ENCODE measurements at places on chromosomes 6 and 20.

GRCh38 chr20:60715172-60715571 is 536.9 kb upstream of the CDH4 start:
- DNase-seq, result no peak

GRCh38 chr6:3377536-3378397 is 79.1 kb downstream of the SLC22A23 start:
- DNase-seq, result no peak

DNA sequence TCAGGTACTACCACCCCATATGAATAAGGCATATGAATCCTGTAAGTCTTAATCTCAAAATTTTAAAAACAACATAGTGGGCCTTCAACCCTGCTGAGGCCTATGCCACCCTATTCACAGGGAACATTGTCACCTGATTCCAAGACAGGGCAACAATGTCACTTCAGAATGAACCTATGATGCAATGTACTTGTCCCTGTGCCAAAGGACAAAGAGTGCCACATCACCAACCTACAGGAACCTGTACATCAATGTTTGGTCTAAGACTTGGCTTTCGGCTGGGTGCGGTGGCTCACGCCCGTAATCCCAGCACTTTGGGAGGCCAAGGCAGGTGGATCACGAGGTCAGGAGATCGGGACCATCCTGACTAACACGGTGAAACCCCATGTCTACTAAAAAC is 318.5 kb upstream of the JARID2 start:
- no peak for DNase-seq

- DNase-seq, result no peak
These were observed 14.4 kb downstream of the TAB2 start for GRCh38 chr6:149331871-149332270.

GRCh38 chr20:7773511-7773910 is 166.7 kb downstream of the HAO1 start:
- DNase-seq, result no peak

- DNase-seq, result no peak
These were observed 85.6 kb upstream of the EMILIN3 start for GRCh38 chr20:41452226-41452625.

DNA sequence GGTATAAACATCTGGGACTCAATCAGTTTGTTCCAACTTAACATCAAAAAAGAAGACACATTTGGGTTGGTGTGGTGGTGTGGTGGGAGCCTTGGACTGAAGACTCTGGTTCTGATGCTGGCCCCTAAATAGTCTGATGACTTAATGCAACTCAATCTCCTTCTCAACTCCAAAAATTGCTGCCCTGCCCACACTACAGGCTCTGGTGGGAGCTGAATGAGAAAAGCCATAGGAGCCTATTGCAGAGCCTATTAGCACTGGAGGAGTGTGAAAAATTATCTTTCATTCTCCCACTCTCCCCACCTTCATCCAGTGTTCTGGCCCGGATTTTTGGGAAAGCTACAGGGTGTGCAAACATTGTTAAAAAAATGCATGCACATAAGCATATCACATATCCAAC is 56.5 kb downstream of the DTNBP1 start:
- no peak for DNase-seq

DNA sequence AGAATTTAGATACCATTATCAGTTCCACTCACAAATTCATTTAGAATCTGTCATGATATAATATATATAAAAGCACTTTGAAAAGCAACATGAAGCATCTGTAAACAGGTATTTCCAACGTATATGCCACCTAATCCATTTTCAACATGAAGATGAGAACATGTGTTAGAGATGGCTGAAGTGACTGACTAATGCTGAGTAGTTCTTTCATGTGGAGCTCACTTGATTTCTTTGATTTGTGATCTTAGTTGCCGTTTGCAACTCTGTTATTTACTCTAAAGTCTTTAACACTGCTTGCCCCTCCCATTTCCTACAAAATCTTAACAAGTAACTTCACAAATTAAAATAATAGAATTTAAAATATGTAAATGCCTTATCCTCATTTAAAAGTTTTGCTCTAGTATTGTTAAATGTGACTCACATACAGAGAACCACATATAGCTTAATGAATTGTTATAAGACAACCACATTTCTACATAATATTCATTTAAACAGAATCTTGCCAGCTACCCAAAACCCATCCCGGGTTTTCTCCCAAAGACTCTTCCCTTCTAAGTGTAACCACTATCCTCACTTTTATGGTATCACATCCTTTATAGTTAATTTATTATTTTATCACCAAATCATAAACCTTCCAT is 78.3 kb downstream of the ME1 start:
- DNase-seq, result no peak

DNA sequence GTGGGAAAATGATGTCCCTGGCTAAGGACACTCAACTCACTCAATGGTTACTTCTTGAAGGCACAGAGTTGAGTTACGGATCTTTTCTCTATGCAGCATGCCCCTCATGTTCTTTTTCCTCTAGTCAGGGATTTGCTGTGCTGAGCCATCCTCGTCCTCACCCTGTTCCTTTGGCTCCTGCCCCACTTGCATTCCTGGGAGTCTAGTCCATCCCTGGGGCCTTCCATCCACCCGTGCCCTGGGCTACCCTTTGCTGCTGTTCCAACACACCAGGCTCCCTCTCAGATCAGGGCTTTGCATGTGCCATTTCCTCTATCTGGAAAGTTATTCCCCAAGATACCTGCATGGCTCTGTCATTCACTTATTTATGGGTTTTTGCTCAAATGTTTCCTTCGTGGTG is 13.3 kb upstream of the KCNG1 start:
- DNase-seq, result no peak

DNA sequence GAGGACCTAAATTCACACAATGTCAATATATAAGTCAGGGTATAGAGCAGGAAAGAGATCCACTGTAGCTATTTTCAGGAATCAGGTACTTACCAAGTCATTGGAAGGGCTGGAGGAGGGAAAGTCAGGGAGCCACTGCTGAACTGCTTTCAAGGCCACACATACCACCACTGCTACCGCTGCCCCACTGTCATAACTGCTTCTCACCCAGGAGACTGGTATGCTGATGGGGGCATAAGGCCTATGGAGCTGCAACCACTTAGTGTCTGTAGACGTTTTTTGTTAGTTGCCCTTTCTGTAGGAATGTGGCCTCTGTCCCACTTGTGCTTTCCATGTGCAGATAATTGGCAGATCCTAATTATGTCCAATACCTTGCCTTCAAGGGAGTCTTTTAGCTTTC is 5.4 kb downstream of the SMAP1 start:
- DNase-seq, result no peak

GRCh38 chr6:5967594-5967993 is 39.1 kb downstream of the NRN1 start:
- DNase-seq, result no peak

DNA sequence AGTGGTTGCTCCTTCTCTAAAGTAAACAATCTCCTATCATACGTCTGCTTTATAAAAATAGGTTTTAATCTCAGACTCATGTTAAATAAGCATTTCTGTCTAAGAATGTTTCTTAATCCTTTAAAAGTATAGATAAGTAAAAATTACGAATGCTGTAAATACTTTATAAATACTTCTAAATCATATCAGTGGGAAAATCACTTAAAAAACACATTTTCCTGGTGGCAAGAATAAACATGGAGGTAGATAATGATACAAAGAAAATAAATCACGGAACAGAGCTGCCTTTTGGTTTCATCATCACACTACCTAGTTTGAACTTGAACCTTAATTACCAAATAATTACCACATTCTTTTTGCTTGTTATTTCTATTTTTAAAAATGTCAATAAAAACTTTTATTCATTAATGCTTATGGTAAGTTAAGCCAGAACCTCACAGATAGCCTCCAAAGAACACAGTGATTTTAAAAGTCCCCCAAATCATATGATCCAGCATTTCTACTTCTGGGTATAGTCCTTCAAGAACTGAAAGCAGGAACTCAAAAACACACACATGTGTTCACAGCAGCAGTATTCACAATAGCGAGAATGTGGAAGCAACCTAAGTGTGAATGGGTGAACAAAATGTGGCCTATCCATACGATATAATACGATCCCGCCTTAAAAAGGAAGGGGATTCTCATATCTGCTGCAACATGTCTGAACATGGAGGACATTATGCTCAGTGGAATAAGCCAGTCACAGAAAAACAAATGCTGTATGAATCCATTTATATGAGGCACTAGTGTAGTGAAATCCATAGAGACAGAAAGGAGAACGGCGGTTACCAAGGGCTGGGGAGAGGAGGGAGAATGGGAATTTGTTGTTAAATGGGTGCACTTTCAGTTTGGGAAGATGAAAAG is 72.4 kb downstream of the SLC22A23 start:
- no peak for DNase-seq

GRCh38 chr6:6659600-6660327 is 71.2 kb downstream of the LY86 start:
- DNase-seq, result no peak

DNA sequence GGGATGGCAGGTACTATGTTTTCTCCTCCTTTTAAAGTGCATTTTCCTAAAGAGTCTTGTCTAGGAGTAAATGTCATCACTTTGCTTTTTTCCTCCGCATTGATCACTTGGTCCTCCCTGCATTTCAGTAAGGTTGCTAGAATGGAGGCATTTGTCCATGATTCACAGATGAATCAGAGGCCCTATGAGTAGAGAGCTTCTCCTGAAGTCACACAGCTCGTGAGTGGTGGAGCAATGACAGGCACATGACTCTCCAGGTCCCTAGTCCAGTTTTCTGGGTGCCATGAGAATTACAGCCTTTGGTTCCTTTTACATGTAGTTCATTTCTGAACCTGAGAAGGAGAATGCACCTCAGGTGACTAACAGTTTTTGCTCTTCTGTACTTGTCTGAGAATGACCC is 50.5 kb downstream of the HLA-A start:
- no peak for DNase-seq
